ENCODE measurements at places on chromosomes 5 and 9.

- DNase-seq: no peak
Measured at GRCh38 chr5:176870110-176870591, 29.0 kb downstream of the HK3 start.

DNA sequence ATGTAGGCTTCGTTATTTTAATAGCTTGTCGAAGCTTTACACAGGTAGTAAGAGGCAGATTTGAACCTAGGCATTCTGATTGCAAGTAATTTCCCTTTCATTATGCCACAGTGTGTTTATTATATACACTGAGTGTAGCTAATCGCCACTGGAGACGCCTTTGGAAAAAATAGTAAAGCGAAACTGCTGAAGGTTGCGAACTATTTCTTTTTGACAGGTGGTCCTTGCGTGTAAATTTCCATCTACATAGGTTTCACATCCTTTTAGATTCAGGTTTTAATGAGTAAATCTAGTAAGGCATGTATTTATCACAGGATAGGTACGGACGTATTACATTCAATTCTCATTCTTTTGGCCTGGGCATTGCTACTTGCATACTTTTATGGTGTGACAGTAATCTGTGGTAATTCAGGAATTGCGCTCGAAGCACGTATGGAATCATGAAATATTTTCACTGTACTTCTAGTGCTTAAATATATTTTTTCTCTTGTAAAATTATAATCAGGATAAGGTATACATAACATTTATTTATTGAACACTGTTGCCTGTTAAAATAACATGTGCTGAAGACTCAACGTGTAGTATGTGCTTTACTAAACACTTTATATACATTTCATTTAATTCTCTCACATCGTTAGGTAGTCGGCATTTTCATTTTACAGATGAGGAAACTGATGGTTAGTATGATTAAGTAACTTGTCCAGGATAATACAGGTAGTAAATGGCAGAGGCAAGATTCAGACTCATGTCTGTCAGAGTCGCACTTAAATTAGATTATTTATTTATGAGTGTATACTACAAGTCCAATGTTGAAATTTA, 1.8 kb downstream of the MARCHF6 start:
- no peak for DNase-seq

- no peak for DNase-seq
Measured at GRCh38 chr9:122875523-122875922, 29.6 kb downstream of the RC3H2 start.

DNA sequence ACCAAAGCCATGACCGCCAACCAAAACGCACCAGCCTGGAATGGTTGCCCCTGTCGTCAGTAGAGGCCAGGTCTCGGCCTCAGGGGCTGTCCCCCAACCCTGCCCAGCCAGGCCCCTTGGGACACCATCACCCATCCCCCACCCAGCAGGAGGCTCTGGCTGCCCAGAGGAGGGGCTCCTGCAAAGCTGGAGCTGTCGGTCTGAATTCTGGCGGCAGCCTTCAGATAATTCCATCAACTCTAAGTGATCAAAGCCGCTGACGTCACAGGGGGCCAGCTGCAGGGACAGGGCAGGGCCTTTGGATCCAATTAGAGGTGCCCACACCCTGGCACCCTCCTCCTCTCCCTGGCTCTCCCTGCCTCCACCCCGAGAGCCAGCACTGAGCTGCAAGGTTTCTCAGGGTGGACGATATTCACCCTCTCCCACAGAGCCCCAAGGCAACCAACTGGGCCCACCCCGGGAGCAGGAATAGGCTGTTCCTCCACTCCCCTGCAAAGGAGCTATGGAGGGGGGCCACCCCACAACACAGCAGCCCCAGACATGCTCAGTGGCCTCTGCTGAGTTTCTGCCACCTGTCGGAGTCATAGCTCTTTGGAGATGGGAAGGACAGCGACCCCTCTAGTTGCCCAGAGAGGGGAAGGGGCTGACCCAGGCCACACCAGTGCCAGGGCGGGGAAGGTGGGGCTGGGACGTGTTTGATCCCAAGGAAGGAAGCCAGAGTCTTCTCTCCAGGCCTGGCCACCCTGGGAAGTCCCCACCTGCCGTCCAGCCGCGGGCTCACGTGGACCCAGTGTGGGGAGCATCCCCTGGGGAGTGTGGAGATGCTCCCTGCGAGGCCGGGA, 78.4 kb downstream of the NTNG2 start:
- DNase-seq: no peak

DNA sequence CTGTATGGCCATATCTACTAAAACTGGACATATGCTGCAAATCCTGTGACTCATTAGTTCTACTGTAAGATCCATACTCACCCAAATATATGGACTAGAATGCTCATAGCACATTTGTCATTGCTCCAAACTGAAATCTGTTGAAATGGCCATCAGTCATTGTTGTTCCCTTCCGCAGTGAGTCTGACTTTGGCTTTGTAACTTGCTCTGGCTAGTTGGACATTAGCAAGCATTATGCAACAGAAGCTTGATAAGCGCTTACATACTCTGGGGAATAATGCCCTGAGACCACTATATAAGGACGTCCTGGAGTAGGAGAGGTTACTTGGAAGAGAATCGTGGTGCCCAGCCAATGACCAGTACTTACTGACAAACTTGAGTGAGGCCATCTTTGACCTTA, 9.0 kb downstream of the KIAA1958 start:
- no peak for DNase-seq
